ENCODE measurements at places on chromosomes 7 and 10.

GRCh38 chr10:89426230-89426868 is 12.0 kb downstream of the IFIT5 start:
- no peak for DNase-seq

DNA sequence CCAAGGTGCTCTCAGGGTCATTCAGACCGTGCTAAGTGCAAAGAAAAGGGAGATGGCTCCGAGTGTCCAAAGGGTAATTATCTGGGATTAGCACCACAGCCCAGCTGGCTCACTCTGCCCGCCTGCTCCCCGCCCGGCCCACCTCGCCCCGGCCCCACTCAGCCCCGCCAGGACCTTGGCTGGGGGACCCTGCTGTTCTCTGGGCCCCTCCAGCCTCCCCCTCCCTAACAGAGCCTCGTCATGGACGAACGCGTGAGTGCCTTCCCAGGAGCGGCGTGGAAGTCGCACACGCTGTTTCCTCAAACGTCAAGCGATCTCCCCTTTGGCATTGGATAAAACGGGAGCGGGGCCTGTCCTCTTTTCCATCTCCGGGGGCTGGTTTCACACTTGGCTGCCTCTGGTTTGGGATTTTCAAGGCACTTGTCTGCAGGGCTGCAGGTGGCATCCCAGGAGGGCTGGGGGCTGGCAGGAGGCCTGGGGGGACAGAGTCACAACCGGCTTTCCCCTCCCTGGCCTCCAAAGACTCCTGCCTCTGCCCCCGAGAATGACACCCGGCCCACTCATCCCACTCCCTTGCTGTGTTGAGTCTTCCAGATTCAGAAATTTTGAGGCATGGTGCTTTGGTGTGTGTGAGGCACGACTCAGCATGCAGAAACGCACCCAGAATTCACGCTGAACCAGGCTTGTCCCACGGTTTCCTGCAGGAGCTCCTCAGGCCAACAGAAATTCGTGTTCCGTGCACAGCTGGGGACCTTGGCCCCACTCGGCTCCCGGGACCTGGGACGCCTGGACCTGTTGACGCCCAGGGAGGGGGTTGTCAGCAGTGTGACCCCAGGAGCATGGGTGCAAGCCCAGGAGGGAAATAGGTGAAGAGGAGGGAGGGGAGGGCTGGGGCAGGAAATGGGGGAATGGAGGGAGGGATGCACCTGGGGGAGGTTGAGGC is 110.0 kb downstream of the PDGFA start:
- no peak for DNase-seq

- no peak for DNase-seq
Measured at GRCh38 chr7:97846945-97847344, 25.3 kb downstream of the ASNS start.

GRCh38 chr7:88310956-88311674 is 4.4 kb upstream of the STEAP4 start:
- DNase-seq, result no peak

- DNase-seq, result no peak
Measured at GRCh38 chr7:159097661-159098423, 46.8 kb downstream of the VIPR2 start.
